Hematopoietic multipotent progenitor cell (in vitro differentiated cells): ENCODE measurements at places on chromosomes 12 and 14. TPM values are rescaled to one million over a fixed set of nuclear protein-coding genes. Genes with fewer than 3 reads are reported as not detected.

Gene FAM181A
- not detected for total RNA-seq

Gene ACOT6
- total RNA-seq, result not detected

Gene MIPOL1
- 1.3 TPM for total RNA-seq

Gene TC2N
- 8.1 TPM for total RNA-seq

DNA sequence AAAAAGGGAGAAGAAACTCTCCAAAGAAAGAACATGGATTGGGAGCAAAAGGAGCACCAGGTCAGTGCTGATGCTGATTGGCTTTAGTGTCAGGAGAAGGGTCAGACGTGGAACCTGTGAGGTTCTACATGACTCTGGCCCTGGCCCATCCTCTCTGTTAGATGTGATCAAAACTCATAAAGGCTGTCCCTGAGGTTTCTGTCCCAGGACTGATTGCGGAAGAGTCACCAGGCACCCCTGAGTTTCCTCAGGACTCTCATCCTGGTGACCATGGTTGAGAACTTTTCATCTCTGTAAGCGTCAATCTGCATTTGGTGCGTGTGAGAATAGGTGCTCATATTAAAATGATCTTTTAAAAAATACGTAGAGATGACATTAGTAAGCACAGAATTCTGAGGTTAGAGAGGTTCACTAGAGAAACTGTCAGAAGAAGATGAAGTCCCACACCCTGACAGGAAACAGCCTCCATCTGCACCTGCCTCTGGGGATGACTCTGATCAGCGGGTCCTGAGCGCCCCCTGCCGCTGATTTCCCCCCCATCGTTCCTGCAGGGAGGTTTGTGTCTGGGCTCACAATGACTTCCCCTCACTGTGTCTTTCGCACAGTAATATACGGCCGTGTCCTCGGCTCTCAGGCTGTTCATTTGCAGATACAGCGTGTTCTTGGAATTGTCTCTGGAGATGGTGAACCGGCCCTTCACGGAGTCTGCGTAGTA is 741.8 kb downstream of the TMEM121 start:
- DNase-seq, result peak; percentile 22

GRCh38 chr12:1739368-1739767 is 48.5 kb downstream of the ADIPOR2 start:
- no peak for DNase-seq

GRCh38 chr12:115134298-115134697 is 450.3 kb upstream of the TBX3 start:
- DNase-seq, result no peak
